ENCODE measurements at places on chromosomes 2 and 18.

GRCh38 chr2:88669482-88670214, 21.8 kb upstream of the RPIA start:
- DNase-seq, result no peak

DNA sequence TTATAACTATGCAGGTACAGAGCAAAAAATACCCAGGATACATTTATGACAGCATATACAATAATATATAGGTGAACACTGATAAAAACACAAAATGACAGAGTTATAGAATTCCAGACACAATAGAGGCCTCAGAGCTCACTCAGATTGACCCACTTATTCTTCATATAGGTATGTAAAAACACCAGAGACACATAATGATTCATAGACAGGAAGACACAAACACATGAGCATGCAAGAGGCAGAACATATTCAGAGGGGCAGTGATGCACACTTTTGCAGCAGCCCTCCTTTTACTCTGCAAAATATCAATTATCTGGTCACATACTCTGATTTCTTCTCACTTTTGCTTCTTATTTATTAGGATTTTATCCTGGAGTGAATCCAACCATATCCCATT, 633.3 kb upstream of the ACVR2A start:
- no peak for DNase-seq

- no peak for DNase-seq
These were observed 206.5 kb upstream of the ZSWIM2 start for GRCh38 chr2:187055463-187055862.

DNA sequence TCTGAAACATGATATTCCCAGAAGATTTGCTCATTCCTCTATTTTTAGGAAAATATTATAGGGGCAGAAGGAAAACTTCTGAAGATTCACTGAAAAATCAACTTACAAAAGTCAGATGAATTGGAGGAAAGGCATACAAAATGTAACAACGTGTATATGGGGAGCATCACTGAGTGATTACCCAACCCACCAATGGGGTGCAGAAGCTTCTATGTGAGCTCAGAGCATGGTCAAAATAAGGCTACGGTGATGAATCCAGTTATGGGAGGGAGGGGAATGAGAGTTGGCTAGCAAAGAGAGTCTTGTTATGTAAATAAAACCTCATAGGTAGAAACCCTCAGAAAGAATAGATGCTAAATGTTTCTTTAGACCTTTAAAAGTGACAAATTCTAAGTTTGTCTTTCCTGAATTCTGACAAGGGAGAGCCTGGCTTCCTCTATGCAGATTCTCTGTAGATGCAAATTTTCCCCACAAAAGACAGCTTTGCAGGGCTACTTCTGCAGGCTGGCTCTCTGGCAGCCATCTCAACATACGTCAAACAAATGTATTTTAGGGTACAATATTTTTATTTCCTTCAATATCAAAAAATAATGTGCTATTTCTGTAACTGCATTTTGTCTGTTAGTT, 171.4 kb upstream of the NDUFV2 start:
- no peak for DNase-seq

DNA sequence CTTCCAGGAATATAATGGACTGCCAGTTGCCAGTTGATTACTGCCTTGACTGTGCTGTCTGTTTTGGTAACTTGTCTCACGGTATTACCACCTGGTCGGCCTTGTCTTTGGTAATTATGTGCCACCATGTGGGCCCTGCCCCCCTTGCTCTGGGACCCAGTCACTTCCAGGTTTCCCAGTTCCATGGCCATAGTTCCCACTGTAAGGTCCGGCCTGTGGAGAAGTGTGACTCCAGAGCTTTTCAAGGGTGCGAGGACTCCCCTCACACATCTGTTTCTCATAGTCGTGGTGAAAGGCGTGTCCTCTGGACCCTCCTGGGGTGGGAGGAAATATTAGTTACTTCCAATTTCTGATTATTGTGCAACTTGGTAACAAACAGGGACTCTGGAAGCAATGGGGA, 150.5 kb downstream of the SEPTIN10 start:
- no peak for DNase-seq

- DNase-seq, result no peak
These were observed 442.0 kb upstream of the SYT4 start for GRCh38 chr18:43719267-43719795.
